ENCODE measurements at places on chromosomes 4 and X.
A peak's percentile ranks its signal among the peaks of the same experiment; 100 is the strongest.

GRCh38 chr4:153438916-153439756, 27.0 kb upstream of the TMEM131L start:
- DNase-seq, result no peak

GRCh38 chrX:4663085-4663484, 949.6 kb upstream of the PRKX start:
- DNase-seq, result no peak

DNA sequence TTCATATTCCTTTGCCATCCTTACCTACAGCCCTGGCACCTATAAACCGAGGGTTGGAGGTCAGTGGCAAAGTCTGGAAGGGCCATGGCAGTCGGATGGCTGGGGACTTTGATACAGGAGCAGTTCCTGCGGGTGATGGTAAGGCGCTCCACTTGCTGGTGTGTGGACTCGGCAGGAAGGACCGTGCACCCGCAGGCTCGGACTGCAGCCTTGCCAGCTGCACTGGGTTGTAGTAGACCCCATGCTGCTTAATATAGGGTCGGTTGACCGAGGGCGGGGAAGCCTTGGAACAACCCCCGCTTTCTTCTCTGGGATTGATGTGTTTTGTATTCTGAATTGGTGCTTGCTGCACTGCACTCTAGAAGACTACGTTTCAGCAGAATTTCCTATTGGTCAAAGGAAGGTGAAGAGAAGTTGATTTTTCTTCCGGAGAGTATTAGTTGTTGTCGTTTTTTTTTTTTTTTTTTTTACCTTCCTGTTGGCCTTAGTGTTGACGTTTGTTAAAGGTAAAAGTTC, 638 bp downstream of the BLTP1 start:
- DNase-seq, result no peak

DNA sequence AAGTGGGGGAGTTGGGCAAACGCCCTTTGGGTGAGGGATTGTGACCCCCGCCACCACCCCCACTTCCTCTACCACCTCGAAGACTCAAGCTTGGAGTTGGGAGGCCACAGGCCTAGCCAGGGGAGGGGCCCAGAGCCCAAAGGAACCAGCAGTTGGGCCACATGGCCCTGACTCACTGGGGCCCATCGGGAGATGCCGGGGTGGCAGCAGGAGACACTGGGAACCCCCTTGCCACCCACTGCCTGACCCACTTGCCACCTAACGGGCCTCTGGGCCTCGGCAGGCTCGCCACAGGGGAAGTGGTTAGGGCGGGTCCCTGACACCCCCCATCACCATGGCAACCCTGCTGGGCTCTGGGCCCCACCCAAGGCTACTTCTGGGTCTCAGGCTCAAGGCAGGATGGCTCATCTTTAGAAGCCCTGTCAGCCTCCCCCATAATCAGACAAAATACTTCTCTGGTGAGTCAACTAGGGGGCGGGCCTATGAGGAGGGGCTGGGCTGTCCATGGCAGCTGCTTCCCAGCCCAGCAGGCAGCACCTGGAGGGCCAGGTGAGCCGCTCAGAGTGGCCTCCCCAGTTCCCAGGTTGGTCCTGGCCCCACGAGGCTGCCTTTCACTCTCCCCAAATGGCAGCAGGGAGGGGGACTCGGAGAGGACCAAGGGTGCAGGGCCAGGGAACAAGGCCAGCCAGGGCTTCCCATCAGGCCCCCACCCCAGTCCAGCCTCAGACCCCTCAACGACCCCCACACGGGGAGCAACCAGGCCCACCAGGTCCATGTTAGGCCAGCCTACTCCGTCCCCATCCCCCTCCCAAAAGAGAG, 5.6 kb downstream of the FLNA start:
- DNase-seq, result peak; percentile 77

- no peak for DNase-seq
Measured at GRCh38 chrX:102934624-102935023, 2.4 kb upstream of the RAB40AL start.

DNA sequence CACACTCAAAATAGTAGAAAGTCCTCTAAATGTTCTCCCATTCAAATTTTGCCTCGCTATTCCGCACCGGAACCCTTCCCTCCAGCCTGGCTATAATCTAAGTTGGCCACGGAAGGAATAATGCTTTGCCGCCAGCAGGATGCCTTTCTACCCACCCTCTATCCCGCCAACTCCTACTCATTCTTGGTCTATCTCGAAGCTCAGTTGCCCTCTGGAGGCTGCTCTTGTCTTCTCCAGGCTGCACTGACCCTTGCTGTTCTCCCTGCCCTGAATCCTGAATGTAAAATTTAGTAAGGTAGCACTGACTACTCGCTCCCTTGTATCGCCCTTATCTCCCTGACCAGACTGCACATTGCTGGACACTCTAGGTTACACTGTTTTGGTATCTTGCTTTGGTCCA, 212.4 kb downstream of the MGST2 start:
- no peak for DNase-seq

- DNase-seq, result no peak
Measured at GRCh38 chr4:144204431-144204830, 63.9 kb upstream of the GYPA start.

- DNase-seq, result no peak
Measured at GRCh38 chrX:42955349-42955748, 177.4 kb upstream of the PPP1R2C start.

DNA sequence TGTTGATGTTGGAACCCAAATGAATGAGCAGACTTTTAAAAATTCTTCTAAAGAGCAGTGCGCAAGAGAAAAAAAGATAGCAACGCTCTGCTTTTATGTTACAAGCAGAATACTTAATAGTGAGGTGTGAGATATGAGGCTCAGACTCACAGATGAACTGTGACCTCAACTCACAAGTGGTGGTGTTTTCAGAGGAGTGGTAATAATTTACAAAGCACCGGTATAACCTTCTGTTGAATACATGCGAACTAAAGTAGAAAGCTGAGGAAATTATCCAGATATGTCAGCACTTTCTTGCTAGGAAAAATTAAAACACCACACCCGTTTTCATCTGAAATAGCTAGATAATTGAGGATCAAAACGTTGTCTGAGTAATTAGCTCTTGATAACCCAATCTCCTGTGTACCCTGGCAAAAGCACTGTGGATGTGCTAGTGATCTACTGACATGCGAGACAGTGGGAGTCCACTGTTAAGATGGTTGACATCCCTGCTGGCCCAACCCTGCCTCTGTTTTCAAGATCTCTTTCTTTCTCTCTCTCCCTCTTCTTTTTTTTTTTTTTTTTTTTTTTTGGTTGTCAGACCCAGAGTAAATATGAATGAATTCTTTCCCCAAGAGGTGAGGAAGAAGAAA, 6.9 kb upstream of the TLL1 start:
- DNase-seq, result no peak

DNA sequence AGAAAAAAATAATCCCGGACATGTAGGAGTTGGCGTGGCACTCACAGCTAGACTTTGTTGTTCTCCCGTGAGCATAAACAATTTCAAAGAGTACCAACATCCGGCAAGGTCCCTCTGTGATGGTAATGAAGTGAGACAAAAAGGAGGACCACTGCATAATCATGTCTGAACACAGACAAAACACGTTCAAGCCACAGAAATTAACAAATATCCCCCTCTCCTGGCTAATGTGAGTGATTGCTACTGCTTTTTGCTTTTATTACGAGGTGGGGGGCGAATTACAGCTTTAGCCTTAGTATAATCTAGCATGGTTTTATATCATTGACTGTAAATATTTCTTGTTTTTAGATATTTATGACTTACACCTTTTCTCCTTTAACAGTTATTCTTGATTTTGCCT, 118.5 kb downstream of the PLS3 start:
- DNase-seq, result no peak

All from stimulated activated CD8-positive, alpha-beta memory T cell treated with anti-CD3 and anti-CD28 coated beads, Interleukin-15, amount 100 ng/mL, for 1 hour (primary cell).